ENCODE measurements at places on chromosomes 7 and 10.

DNA sequence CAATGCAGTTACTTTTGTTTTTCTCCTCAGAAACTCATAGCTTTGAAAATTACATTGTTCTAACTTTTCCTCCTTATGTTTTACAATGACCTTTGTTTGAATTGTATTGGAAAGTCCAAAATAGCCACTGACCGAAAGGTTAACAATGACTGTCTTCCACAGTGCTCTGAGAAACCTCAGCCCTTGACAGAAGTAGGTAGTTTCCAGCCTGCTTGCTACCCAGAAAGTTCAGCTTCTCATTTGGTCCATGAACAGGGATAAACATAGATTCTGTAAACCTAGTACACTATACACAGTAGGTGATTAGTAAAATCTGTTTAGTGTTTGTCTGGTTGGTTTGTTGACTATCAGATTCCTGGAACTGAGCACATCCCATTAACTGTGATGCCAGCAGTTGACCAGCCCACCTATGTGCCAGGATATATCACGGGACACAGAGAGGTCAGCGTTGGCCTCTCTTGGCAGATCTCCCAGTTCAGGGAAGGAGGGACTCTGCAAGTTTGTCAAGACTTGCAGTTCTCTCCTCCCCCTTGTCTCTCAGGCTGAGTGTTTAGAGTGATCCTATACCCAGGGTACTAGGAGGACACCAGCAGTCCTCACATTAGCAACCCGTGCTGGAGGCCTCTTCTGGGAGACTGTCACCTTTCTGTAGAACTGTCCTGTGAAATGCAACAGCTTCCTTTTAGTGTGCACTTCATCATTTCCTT, 297.6 kb downstream of the ARHGAP12 start:
- no peak for DNase-seq

GRCh38 chr10:78116361-78116760, 82.7 kb downstream of the RPS24 start:
- DNase-seq = no peak

DNA sequence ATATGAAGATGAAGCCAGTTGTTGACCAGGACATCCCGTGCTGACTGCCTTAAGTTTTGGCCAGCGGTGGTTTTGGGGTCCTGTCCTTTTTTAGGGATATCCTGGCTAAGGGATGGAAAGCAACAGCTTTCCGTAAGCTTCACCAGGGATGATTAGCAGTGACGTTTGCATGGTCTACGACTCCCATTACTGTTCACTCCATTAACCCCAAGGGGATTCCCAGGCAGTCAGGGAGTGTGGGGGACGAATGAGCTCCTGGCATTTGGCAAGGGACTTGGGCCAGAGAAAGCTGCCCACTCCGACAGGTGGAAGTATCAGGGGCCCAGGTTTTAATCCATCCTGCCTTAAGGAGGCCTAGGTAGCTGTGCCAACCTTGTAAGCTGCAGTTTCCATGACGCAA, 66.8 kb downstream of the ITGB1 start:
- DNase-seq = no peak

DNA sequence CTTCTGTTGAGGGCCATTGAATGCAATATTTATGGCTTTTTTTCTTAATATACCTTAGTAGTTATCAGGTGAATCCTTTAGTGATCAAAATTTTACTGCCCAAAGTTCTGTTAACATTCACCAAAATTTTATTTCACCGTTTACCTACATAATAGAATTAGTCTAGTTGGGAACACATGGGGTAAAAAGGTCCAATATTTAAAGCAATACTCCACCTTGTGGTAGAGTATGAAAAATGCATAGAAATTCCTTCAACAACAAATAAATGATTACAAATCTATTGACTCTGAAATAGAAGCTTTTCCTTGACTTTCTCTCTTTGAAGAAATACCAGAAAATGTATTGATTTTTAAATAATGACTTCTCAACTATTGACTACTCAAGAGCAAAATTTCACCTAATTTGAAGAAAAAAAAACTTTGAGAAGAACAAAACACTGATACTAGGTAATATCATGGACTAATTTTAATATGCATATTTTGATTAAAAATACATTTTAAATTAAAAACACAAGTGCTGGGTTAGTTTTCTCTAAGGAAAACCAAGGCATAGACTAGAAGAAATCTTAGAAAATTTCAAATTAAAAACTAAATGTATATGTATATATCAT, 43.3 kb downstream of the POLR1F start:
- no peak for DNase-seq

GRCh38 chr10:102540023-102540422, 36.3 kb downstream of the SUFU start:
- no peak for DNase-seq

DNA sequence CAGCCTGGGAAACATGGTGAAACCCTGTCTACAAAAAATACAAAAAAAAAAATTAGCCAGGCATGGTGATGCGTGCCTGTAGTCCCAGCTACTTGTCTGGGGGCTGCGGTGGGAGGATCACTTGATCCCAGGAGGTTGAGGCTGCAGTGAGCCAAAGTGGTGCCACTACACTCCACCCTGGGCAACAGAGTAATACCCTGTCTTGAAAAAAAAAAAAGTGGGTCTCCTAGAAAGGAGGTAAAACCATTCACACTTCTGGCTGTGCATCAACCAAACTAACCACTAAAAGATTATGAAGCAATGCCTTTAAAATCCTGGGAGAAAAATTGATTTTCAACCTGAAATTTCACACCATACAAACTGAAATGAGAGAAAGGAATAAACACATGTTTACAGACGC, 35.4 kb upstream of the C10orf71 start:
- no peak for DNase-seq

DNA sequence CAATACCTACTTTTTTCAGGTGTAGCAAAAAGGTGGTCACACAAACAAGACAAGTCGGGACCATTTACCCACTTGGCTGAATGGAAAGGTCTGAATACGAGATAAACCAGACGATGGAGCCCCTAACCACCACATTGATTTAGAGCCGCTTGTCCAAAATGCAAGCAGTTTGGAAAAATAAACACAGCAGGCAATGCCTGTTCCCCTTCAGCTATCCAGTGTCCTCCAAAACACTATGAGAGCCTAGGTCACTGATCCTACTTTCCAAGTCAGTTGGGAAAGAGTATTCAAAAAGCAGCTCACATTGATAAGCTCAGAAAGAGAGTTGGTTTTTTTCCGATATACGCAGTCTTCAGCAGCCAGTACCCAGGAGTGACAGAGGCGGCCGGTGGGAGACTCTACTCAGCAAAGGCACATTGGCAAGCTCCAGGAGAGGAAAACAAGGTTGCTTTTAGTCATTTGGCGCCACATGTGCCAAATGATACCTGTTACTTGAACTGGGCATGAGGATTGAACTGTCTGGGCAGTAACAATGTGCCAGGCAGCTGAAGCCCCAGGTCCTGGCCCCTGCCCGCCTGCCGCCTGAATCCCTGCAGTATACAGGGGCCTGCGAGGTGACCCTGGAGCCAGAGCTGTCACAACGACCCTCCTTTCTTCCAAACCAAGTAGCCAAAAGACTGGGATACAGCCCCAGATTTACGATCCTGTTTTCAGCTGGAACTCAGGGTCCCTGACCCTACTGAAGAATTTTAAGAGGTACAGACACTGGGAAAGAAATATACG, 109.8 kb downstream of the PIP4K2A start:
- DNase-seq = no peak

DNA sequence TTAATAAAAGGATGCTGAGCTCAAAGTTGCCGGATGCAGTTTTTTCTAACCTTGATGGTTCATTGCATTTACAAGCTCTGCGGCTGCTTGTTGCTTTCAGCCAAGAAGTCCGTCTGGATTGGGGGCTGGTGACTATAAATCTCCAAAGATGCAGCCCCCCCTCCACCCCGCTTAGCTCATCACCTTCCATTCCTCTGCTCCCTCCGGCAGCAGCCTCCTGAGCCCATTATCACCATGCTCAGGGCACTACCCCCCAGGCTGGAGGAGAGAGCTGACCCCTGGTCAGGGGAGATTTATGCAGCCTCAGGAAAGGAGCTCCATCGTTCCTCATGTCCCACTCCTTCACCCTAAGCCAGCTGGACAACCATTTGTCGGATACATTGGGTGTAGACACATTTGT, 55.3 kb upstream of the ZRANB1 start:
- no peak for DNase-seq

GRCh38 chr7:146713934-146714333, 597.3 kb downstream of the CNTNAP2 start:
- no peak for DNase-seq

DNA sequence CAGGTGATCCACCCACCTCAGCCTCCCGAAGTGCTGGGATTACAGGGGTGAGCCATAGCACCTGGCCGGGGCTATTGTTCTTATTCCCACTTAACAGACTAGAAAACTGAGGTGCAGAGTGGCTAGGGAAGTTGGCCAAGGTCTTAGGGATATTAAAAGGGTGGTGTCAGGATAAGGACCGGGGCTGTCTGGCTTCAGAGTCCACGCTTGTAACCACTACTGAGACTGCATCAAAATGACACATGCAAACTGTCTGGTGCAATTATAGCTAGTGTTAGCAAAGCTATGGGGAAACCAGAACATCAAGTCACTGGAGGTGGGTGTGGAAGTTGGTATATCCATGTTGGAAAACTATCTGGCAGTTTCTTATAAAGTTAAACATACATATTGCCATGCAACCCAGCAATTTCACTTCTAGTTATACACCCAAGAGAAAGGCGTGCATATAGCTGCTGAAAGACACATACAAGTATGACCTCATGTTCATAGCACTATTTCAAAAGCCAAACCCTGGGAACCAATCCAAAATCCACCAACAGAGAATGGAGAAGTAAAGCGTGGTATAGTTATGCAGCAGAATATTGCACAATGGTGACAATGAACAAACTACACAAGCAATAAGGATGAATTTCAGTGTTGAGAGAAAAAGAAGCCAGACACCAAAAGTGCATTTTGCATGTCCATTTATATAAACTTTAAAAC, 33.9 kb upstream of the EEPD1 start:
- no peak for DNase-seq

GRCh38 chr10:60417901-60418300, 28.2 kb upstream of the ANK3 start:
- no peak for DNase-seq

DNA sequence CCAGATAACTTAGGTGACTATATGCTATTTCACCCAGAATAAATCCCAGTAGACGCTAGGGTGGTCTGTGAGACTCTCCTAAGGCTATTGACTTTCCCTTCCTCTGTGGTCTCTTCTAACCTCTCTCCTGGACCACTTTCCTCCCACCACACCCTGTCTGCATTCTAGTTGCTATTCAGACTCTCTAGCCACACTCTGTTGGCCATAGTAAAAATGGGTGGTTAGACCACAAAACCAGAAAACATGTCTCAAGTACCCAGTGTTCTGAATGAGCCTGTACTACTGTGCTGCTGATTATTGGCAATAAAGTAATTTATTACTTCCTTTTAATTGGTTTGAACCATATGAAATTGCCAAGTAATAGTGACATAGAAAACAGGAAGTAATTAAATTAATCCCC, 240.8 kb downstream of the KIF20B start:
- DNase-seq = no peak

All from activated CD4-positive, alpha-beta T cell treated with anti-CD3 and anti-CD28 coated beads for 1 hour (primary cell).